Astrocyte of the cerebellum (primary cell): ENCODE measurements at places on chromosomes 16 and 17.
A peak's percentile ranks its signal among the peaks of the same experiment; 100 is the strongest.

- DNase-seq, result no peak
Observed at GRCh38 chr17:77356109-77356689, 215.4 kb downstream of the SEC14L1 start.

GRCh38 chr16:87560428-87561199, 41.7 kb upstream of the JPH3 start:
- no peak for DNase-seq

GRCh38 chr17:11308531-11308930, 67.5 kb downstream of the SHISA6 start:
- DNase-seq, result no peak

GRCh38 chr17:64357191-64357981, 33.3 kb downstream of the PECAM1 start:
- peak; percentile 99 for DNase-seq

DNA sequence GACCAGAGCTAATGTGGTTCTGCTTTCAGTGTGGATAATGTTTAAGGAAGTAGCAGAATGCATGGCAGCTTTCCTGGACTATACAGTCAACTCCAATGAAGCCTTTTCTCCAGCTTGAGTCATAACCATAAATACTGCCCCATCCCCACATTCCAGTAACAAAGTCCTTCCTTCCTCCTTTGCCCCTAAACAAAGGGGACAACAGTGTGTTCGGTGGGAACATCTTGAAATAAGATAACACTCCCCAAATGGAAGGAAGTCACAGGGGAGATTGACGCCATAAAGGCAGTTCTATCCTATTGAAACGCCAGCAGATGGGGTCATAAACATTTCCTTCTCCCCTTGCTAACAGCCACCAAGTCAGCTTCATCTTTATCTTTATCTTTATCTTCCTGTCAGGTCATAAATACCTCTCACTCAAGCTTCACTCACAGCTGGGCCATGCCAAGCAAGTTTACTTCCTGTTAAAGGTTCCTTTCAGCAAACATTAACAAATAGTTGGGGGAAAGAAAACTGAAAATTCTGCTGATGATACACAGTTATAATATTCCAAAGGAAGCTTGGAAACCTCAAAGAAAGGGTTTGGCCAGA, 136.7 kb downstream of the SNX11 start:
- DNase-seq, result peak; percentile 36

DNA sequence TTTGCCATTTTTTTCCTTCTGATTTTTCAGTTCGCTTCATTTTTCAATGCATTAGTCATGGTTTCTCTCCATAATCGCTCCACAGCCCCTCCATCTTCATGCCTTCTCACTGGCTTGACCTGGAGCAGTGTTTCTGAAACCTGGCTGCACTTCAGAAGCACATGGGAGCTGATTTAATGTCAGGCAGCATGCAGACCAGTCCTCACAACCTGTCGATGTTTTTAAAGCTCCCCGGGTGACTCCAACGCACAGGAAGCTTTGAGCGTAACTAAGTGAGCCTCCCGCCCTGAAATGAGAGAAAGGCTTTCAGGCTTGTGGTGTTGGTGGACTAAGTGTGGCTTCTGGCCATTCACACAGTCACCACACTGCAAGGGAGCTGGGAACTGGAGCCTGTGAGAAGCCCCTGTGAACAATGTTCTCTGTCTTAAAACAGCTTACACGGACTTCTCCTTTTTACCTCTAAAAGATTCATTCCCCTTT, 16.8 kb upstream of the DRG2 start:
- peak; percentile 53 for DNase-seq
